ENCODE measurements at places on chromosomes 7 and 10. TPM values are rescaled to one million over a fixed set of nuclear protein-coding genes. Genes with fewer than 3 reads are reported as not detected.

The NCF1 gene
- 8.7 TPM for total RNA-seq

The CD36 gene
- 0.70 TPM for total RNA-seq

The VSTM2A gene
- not detected for total RNA-seq

The ABCB1 gene
- total RNA-seq: 46.4 TPM

The KCNH2 gene
- total RNA-seq: 3.0 TPM

The LFNG gene
- 198 TPM for total RNA-seq

The PAPOLB gene
- total RNA-seq: not detected

The CRHR2 gene
- not detected for total RNA-seq

The WIPF3 gene
- total RNA-seq: 0.07 TPM

The TRIM50 gene
- not detected for total RNA-seq

The DBNL gene
- total RNA-seq: 101 TPM

The COL26A1 gene
- not detected for total RNA-seq

The BRAF gene
- 42.2 TPM for total RNA-seq

The GNAT3 gene
- total RNA-seq: not detected

The PBLD gene
- total RNA-seq: 3.4 TPM

The HMX2 gene
- not detected for total RNA-seq

The GIMAP1 gene
- total RNA-seq: 90.9 TPM

The AUTS2 gene
- 66.2 TPM for total RNA-seq

The INMT gene
- total RNA-seq: 1.7 TPM

The DCLRE1C gene
- 14.5 TPM for total RNA-seq

The PRSS37 gene
- not detected for total RNA-seq

The SPDYE2B gene
- total RNA-seq: not detected

The PLXDC2 gene
- total RNA-seq: 0.49 TPM

The ZNF804B gene
- total RNA-seq: not detected

The NRF1 gene
- 31.5 TPM for total RNA-seq

The BMPER gene
- total RNA-seq: not detected

The ZMYND11 gene
- 50.9 TPM for total RNA-seq

The PDSS1 gene
- total RNA-seq: 5.2 TPM

Measured in T-cell (primary cell).